ENCODE measurements at places on chromosomes 4 and X. TPM values are rescaled to one million over a fixed set of nuclear protein-coding genes. Genes with fewer than 3 reads are reported as not detected.

PCYT1B gene
- 0.33 TPM for total RNA-seq

ELOVL6 gene
- 3.8 TPM for total RNA-seq

CHM gene
- 23.1 TPM for total RNA-seq

EVC gene
- total RNA-seq = 8.6 TPM

DNA sequence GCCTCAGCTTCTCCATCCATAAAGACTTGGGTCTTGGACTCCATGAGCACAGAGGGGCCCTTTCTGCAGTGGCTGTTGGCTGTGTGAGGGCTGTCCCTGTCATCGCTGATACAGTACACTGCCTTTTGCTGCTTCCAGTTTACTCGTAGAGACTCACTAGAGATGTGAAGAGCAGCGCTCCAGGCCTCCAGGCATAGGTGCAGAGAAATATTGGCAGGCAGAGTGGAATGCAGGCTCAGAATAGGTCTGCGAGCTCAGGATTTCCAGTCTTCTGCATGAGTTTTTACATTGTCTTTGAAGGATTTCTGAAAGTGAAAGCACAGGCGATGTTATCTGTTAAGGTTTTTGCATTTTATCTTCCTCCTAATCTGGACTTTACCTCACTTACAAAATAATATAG lies 97.4 kb downstream of the AASDH start:
- DNase-seq = no peak
- no peak overlapping the region for H3K4me3 ChIP-seq
- no peaks in the 10 kb centered on the region for H3K27me3 ChIP-seq

- no peaks in the 10 kb centered on the region for H3K36me3 ChIP-seq
- H3K4me1 ChIP-seq = no peaks in the 10 kb centered on the region
- no peak for DNase-seq
- no peak overlapping the region for H3K4me3 ChIP-seq
- no peaks in the 10 kb centered on the region for H3K27me3 ChIP-seq
- H3K27ac ChIP-seq = no peak overlapping the region
Observed at GRCh38 chr4:138633580-138633904, 382.0 kb upstream of the NOCT start.

GRCh38 chr4:85642356-85643100 lies 167.6 kb downstream of the ARHGAP24 start:
- no peaks in the 10 kb centered on the region for H3K27me3 ChIP-seq
- H3K4me1 ChIP-seq = no peaks in the 10 kb centered on the region
- H3K4me3 ChIP-seq = no peak overlapping the region
- DNase-seq = no peak

DNA sequence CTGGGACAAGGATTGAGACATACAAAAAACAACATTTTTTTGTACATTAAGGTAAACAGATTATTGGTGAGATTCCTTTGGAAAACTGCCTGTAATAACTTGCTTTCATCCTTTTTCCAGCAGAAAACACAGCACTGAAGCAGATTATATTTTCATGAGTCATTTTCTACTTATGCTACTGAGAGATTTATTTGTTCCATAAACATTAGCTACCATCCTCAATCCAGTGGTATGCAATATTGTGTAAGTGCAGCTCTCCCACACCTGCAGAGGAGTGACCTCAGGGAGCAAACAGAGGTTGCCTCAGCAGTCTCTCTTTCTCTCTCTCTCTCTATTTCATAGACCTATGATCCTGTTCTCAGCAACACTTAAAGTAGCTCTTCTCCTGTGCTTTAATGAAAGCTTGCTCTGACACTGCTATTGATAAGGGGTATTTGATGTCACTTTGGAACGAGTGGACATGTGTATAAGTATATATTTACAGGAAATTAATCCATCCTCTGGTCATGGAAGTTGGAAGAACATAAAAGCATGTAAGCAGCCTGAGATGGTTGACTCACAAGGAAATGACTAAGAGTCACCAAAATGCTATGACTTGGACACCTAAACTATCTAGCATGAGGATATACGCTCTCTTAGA lies 163.7 kb upstream of the SPANXC start:
- H3K4me1 ChIP-seq = no peaks in the 10 kb centered on the region
- H3K36me3 ChIP-seq = no peaks in the 10 kb centered on the region
- H3K27ac ChIP-seq = no peak overlapping the region
- DNase-seq = no peak
- no peaks in the 10 kb centered on the region for H3K27me3 ChIP-seq

DNA sequence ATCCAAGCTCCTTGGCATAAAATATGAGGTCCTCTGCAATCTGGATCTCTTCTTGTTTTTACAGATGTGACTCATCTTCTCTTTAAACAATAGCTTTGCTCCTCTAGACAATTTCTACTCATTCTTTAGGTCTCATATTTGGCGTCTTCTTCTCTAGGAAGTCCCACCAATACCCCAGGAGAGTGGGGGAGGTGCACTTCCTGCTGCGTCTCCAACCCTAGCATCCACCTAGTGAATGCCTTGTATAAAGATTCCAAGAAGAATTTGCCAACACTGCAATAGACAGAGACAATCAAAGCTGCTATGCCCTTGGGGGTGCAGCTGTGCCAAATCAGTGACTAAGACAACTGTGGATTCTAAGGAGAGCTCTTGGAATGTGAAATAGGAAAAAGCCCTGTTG lies 45.7 kb upstream of the SLC10A7 start:
- H3K4me1 ChIP-seq = no peaks in the 10 kb centered on the region
- no peaks in the 10 kb centered on the region for H3K36me3 ChIP-seq
- no peak overlapping the region for H3K4me3 ChIP-seq
- H3K27ac ChIP-seq = no peak overlapping the region
- H3K27me3 ChIP-seq = no peaks in the 10 kb centered on the region

DNA sequence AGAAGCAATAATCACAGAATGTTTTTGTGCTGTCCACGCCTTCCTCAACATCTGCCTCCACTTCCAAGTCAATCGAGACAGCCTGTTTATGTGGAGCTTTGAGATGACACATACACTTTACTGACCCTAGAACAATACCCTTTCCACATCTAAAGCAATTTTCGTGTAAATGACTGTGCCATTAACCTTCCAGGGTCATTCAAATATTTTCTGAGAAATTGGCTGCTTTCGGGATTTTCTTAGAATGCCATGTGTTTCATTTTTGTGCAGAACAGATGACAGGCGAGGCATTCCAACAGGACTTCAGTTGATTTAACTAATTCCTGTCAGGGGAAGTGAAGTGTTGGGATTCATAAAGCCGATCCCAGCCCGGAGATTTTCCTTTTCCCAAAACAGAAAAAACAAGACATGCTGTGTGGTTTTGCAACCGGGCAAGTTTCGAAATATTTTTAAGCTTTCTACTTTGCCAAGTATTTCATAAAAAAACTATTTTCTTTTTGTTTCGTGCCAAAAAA lies 73.9 kb downstream of the SORBS2 start:
- DNase-seq = no peak
- no peak overlapping the region for H3K4me3 ChIP-seq

DNA sequence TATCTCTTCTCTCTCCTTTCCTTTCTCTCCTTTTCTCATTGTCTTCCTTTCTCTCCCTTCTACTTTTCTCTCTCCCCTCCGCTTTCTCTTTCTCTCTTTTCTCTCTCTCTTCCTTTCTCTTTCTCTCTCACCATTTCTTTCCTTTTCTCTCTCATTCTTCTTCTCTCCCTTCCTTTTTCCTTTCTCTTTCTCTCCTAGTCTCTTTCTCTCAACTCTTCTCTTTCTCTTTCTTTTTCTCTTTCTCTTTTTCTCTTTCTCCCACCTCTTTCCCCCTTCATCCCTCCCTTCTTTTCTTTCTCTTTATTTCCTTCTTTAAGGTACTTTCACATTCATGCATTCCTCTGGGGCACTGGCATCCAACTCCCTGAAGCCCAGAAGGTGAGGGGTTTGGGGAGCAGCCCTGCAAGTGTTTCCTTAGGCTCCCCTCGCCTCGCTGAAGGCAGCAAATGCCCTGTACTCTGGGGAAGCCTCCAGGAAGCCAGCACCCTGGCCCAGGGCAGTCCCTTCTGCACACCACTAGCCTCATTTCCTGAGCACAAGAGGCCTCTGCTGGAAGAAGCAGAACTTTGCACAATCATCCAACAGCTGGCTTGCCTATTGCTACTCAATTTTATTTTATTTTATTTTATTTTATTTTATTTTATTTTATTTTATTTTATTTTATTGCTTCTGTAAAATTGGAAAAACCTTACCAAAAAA lies 124.2 kb downstream of the NFKB1 start:
- peaks cover 14% of the 10 kb centered on the region for H3K4me1 ChIP-seq
- no peak overlapping the region for H3K4me3 ChIP-seq
- no peaks in the 10 kb centered on the region for H3K27me3 ChIP-seq
- H3K27ac ChIP-seq = no peak overlapping the region

- H3K27me3 ChIP-seq = no peaks in the 10 kb centered on the region
- no peaks in the 10 kb centered on the region for H3K36me3 ChIP-seq
- no peak for DNase-seq
- H3K4me1 ChIP-seq = peaks cover 9% of the 10 kb centered on the region
- H3K27ac ChIP-seq = no peak overlapping the region
Observed at GRCh38 chrX:21959362-21960051, 19.0 kb downstream of the SMS start.

DNA sequence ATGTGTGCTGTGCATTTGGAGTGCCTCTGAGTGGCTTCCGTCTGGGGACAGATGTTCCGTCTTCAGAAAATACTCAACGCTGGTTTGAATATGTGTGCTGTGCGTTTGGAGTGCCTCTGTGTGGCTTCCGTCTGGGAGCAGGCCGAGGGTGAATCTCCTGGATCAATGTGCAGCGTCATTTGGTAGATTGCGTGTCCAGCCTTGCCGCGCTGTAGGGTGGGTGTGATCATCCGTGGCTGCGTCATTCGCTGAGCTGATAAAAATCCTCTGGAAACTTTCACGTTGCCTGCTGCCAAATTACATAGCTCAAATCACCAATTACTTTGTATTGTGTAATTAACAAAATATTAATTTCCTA lies 12.1 kb downstream of the UVSSA start:
- no peaks in the 10 kb centered on the region for H3K4me1 ChIP-seq
- H3K4me3 ChIP-seq = no peak overlapping the region
- no peaks in the 10 kb centered on the region for H3K27me3 ChIP-seq
- no peak for DNase-seq
- no peak overlapping the region for H3K27ac ChIP-seq
- peaks cover 90% of the 10 kb centered on the region for H3K36me3 ChIP-seq

DNA sequence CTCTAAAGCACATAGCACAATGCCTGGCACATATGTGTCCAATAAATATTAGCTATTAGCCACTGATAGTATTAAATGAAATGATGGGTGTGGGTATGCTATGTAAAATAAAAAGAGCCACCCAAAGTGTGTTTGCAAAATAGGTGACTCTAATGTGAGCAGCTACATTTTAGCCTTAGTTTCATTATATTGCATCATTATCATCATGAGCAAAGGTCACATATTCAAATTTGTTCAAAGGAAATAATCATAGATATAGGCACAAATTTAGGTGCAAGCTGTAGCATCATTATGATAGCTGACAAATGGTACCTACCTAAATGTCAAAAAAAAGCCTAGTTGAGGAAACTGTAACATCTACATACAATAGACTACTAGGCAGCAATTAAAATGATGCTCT lies 373.9 kb upstream of the FGF13 start:
- H3K36me3 ChIP-seq = no peaks in the 10 kb centered on the region
- no peak for DNase-seq
- H3K4me1 ChIP-seq = no peaks in the 10 kb centered on the region
- H3K4me3 ChIP-seq = no peak overlapping the region
- no peaks in the 10 kb centered on the region for H3K27me3 ChIP-seq

GRCh38 chrX:101206471-101206870 lies 13.1 kb upstream of the DRP2 start:
- no peak for DNase-seq
- H3K4me1 ChIP-seq = no peaks in the 10 kb centered on the region
- no peaks in the 10 kb centered on the region for H3K27me3 ChIP-seq
- H3K4me3 ChIP-seq = no peak overlapping the region

DNA sequence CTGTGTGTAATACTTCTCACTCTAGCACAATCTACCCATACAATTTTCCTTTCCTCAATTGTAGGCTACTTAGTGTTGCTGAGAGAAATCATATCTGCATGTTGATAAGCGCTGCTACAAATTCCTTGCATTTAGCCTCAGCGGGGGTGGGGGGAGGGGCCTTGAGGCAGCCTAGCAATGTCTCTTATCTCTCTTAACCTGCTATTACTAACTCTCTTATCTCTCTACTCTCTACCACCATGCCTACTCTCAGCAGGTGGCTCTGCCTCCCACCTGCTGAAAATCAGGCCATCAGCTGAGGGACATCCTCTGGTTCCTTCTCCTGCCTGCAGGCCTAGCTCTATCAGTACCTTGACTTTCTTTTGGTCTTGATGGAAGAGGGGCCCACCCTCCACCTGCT lies 98.9 kb downstream of the GPR82 start:
- no peak overlapping the region for H3K27ac ChIP-seq
- no peaks in the 10 kb centered on the region for H3K4me1 ChIP-seq
- no peak overlapping the region for H3K4me3 ChIP-seq

DNA sequence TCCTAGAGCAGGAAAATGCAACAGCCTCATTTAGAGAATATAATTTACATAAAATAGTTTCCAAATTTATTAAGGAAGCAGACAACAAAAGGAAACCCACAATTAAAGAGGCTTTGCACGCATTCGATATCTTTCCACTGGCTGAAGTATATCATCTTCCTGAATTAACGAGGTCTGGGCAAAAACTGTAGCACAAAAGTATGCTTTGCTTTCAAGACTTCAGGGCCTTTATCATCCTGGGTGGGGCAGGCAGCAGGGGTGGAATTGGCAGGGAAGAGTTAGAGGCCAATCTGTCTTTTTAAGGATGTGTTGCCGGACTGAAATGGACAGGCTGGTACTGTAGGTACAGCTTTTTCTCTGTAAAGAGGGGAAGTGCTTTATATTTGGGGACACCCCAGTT lies 17.0 kb upstream of the STX18 start:
- H3K27me3 ChIP-seq = no peaks in the 10 kb centered on the region
- H3K4me3 ChIP-seq = no peak overlapping the region
- no peaks in the 10 kb centered on the region for H3K36me3 ChIP-seq

DNA sequence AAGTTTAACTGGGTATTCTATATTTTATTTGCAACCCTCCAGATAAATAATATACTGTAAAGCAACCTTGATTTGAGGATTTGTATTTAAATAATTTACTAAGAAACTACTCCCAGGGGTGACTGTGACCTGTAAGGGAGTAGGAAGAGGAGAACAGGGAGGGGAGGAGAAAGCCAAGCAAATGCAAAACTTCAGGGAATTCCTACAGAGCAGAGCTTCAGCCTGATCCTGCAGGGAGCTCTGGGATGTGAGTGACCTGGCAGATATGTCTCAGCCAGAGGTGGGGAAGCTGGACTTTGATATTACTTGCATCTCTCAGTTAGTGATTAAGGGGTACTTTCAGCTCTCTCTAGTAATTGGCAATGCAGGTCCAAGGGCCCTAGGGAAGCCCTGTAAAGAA lies 302.0 kb downstream of the FRMPD4 start:
- no peaks in the 10 kb centered on the region for H3K4me1 ChIP-seq
- H3K4me3 ChIP-seq = no peak overlapping the region
- no peak overlapping the region for H3K27ac ChIP-seq
- peaks cover 3% of the 10 kb centered on the region for H3K27me3 ChIP-seq

GRCh38 chr4:176875446-176875930 lies 82.8 kb upstream of the VEGFC start:
- no peaks in the 10 kb centered on the region for H3K27me3 ChIP-seq
- no peak overlapping the region for H3K4me3 ChIP-seq
- H3K27ac ChIP-seq = no peak overlapping the region
- no peaks in the 10 kb centered on the region for H3K36me3 ChIP-seq
- no peaks in the 10 kb centered on the region for H3K4me1 ChIP-seq
- no peak for DNase-seq
